ENCODE measurements at places on chromosomes 12 and 14.

- DNase-seq = no peak
Observed at GRCh38 chr14:94177806-94178205, 3.7 kb downstream of the PPP4R4 start.

GRCh38 chr12:77477907-77478533 is 352.7 kb upstream of the NAV3 start:
- no peak for DNase-seq

- DNase-seq = no peak
Observed at GRCh38 chr12:5589054-5589453, 157.1 kb downstream of the NTF3 start.

DNA sequence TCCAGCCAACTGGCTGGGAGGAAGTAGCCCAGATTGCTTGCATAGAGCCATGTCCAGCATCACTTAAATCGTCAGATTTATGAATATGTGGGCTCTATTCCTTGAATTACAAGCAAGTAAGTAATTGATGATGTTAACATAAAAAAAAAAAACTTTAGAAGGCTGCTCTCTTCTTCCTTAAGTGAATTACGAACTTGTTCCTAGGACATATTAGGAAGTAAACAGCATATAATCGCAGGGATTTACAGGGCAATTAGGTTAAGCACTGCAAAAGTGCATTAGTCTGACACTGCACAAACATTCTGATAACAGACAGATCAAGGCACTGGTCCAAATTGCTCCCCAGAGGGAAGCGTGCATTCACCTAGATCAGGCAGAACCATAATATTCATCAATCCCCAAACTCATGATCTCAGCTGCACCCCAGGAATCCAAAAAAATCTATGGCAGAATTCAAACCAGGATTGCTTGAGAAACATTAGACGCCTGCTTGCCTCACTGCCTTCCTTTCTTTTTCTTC is 293.2 kb downstream of the TMEM132D start:
- DNase-seq = no peak

GRCh38 chr12:3892631-3893030 is 19.4 kb upstream of the PARP11 start:
- no peak for DNase-seq

- no peak for DNase-seq
Observed at GRCh38 chr14:61747342-61747741, 14.9 kb upstream of the SNAPC1 start.

GRCh38 chr12:15720295-15720694 is 68.9 kb downstream of the EPS8 start:
- DNase-seq = no peak

DNA sequence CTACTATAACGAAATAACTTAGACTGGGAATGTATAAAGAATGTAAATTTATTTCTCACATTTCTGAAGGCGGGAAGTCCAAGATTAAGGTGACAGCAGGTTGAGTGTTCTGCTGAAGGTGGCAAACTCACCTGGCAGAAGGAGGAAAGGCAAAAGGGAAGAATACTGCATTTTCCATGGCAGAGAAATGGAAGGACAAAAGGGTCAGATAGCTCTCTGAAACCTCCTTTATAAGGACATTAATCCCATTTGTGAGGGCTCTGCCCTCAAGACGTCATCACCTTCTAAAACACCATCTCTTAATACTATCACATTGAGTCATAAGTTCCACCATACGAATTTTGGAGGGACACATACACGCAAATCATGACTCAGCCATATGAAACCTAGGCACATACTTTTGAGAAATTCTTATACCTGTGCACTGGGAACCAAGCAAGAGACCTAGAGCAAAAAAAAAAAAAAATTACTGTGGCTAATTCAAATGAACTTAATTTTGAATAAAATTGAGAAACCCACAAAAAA is 1669.3 kb upstream of the FLRT2 start:
- no peak for DNase-seq

DNA sequence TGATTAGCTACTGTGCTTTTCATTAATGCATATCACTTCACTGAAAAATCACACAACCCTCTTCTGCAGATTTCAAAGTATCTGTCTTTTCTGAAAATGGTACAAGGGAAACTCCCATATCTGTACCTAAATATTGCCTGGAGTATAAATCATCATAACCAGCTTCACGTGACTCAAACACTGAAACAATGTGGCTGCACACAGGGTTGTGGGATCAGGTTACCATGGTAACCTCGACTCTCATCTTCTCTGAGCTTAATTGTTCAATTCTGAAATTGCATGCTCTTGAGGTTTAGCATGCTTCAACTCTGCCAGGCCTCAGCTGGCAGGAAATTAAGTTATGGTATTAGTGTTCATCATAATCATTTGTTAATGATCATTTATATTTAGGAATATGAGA is 77.5 kb upstream of the CPSF6 start:
- DNase-seq = no peak

DNA sequence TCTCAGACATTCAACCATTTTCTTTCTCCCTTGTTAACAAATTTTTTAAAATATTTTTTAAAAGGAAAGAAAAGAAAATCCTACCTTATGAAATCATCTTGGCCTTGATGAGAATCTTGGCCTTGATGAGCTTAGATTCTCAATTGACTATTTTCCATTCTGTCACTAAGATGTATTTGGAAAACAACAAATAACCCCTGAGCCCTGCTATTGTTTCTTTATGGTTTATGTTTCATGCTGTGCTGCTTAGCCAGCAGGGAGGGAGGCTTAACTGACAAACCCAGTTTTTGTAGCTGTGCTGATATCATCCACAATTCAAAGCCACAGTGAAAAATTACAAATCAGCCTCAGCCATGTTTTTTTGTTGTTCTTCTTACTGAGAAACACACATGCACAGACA is 404.1 kb downstream of the RAD51B start:
- DNase-seq = no peak

GRCh38 chr14:85554106-85554505 is 24.2 kb downstream of the FLRT2 start:
- no peak for DNase-seq

DNA sequence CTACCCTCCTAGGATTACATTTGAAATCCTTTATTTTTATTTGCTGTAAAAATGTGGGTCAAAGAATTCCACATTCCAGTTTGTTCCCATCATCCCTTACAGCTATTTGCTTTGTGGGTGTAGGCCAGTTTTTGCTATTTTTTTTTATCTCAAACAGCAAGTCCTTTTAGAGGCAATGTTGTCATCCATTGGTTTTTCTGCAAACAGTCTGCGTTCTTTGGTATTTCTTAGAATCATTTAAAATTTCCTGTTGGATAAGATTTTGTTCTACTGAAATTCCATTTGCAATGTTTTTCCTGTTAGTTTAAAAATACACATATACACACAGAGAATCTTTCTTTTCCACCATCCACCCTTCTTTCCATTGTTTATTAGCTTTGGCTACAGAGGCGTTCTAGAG is 53.3 kb upstream of the STK38L start:
- no peak for DNase-seq
